Activated CD4-positive, alpha-beta T cell treated with anti-CD3 and anti-CD28 coated beads, Interleukin-2, amount 50 U/mL, for 24 hours (primary cell): ENCODE measurements at places on chromosomes 3 and 15.

DNA sequence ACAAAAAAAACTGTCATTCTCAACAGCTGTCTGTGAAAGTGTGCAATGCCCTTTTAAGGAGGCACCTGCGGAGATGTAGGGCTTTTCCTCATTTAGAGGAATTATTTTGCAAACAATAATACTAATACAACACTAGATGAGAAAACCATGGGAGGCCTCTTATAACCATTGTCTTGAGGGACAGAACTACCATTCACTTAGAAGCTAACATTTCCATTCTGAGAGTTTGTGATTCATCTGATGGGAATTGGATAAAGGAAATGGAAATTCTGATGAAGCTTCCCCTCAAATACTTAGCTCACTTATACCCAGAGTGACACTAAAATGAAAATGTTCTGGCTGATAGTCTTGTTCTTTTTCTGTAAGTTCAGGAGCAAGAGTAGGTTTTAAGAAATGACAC, 147.7 kb downstream of the CADPS start:
- no peak for DNase-seq

DNA sequence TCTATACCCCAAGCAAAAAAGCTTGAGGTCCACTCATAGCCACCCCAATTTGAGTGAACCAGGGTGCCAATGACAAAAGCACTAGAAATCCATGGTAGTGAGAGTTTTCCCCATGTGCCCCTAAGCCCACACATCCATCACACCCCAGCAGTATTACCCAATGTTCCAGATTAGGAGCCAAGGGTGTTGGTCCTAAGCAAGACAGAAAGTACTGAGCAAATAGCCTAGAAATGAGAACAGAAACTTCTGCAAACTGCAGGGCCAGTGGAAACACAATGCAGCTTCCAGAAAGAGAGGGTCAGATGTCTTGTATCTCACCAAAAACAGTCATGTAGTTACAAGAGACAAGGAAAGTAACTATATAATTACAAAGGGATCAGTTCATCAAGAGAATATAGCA, 10.9 kb upstream of the OXTR start:
- no peak for DNase-seq

DNA sequence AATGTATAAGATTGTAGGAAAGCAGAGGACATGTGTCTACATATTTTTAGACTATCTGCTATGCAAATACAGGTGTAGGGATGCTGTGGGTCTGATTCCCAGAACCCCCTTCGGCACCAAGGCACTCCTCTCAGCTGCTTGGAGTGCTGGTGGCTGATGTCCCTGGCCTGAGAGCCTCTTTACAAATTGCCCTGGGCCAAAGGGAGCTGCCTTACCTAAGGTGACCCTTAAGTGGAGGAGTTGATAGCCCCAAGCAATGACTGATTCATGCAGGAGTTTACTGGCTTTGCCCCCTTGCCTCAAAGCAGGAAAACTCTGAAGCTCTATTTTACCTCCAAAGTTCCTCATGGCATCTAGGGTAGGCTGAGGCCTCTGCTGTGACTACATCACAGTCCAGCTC, 83.0 kb downstream of the ZNF385D start:
- no peak for DNase-seq

DNA sequence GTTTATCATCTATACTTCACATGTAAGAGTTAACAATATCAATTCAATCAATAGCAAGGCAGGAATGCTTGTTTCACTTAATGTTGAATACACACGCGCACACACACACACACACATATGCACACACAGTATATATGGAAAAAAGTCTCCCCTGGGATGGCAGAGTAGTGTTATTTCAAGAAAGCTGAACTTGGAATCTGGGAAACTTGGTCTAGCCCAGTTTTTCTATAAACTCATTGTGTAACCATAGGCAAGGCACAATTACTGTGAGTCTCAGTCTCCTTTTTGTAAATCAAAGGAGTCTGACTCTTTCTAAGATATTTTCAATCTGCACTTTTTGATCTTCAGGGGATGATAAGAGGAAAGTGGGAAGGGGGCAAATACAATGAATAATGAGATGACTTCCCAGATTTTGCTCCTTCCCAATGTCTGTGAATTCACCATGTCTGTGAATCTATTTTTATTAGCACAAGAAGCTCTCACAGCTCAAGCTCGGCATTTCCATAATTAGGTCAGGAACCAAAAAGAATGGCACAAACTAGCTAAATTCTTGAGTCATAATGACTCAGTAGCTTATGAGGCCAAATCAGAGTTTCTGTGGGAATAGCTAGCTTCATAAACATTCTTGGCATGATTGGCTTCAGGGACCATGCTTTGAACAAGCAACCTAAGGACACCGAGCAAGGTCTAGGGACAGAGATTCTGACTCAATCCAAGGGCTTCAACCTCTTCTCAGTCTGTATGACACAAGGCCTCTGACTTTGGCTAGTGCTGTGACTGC, 227.4 kb upstream of the DCBLD2 start:
- DNase-seq = no peak

- DNase-seq = no peak
Measured at GRCh38 chr3:65303431-65303830, 615.6 kb upstream of the ADAMTS9 start.
